ENCODE measurements at places on chromosomes 7 and 10. TPM values are rescaled to one million over a fixed set of nuclear protein-coding genes. Genes with fewer than 3 reads are reported as not detected.

KLF14 gene
- total RNA-seq, result 0.12 TPM

- no peak for DNase-seq
Measured at GRCh38 chr10:106551501-106552062, 612.9 kb downstream of the SORCS1 start.

PON1 gene
- not detected for total RNA-seq

BTBD16 gene
- total RNA-seq, result 2.4 TPM

GRCh38 chr7:130943981-130944380 is 210.0 kb upstream of the KLF14 start:
- DNase-seq, result no peak

GRCh38 chr7:41232086-41232485 is 470.8 kb downstream of the INHBA start:
- no peak for DNase-seq

DNA sequence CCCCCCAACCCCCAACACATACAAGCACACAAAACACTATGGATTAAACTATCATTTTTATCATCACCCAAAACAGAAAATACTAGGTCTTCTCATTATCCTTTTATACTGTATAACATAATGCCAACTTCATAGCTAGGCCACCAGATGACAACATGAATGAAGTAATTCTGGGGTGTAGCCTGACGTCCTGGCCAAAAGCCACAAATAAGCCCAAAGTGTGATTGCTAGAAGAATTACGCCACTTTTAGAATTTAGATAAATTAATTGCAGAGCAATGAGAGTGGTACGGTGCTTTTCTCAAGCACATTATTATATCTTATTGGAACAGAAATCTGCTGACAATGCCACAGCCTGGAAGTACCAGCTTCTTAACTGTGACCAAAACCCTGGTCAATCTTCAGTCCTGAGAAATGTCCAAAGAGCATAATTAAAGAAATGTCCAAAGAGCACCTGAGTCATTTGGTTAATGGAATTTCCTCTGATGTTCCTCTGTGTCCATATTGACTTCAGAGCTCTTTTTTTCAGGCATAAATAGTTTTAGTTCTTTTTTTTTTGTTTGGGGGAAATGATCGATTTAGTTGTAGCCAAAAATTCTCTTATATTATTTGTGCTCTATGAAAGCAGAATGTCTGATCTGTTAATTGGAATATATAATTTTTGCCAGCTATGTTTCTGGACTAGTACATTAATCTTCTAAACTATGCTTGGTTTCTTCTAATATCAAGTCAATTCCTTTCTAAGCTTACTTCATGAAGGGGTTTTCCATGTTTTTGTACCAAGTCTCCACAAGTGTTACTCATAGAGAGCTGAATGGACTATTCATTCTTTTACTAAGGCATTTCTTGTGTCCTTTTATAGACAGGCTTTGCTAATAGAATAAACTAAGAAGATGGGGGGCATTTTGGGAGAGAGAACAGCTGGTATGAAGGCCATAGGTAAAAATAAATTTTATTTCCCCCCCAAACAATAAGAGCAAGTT is 233.4 kb upstream of the SLC26A5 start:
- no peak for DNase-seq

Measured in aorta (tissue), 5 donors.